Common myeloid progenitor, CD34-positive (primary cell): ENCODE measurements at places on chromosomes 2 and 18.
A peak's percentile ranks its signal among the peaks of the same experiment; 100 is the strongest.

- no peak for DNase-seq
These were observed 146.6 kb downstream of the ERBB4 start for GRCh38 chr2:212392043-212392442.

DNA sequence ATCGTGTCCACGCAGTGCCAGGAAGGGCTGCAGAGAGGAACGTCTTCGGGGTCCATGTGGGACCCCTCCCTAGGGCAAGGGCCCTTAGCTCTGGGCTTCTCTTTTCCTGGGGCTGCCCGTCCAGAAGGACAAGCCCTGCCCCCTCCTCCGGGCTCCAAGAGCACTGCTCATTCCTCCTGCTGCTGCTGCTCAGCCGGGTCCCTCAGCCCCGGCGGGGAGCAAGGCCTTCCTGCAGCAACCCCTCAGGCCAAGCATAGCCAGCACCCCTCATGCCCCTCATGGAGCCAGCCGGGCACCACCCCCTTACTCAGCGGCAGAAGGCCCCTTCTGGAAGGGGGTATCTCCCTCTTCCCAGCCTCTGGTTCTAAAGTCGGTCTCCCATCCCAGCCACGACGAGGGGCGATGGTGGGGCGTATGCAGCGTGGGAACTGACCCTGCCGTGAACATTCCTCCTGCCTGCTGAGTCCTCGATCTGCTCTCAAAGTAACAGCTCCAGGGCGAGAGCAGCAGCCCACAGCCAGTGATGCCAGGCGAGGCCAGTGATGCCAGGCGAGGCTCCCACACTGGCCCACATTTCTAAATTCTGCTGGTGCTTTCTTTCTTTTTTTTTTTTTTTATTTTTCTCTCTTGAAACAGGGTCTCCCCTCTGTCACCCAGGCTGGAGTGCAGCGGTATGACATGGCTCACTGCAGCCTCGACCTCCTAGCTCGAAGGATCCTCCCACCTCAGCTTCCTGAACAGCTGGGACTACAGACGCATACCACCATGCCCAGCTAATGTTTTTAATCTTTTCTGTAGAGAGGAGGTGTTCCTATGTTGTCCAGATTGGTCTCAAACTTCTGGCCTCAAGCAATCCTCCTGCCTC lies 99.7 kb downstream of the HDAC4 start:
- DNase-seq: no peak

GRCh38 chr2:96527286-96528005 lies 9.1 kb upstream of the ARID5A start:
- peak; percentile 86 for DNase-seq

DNA sequence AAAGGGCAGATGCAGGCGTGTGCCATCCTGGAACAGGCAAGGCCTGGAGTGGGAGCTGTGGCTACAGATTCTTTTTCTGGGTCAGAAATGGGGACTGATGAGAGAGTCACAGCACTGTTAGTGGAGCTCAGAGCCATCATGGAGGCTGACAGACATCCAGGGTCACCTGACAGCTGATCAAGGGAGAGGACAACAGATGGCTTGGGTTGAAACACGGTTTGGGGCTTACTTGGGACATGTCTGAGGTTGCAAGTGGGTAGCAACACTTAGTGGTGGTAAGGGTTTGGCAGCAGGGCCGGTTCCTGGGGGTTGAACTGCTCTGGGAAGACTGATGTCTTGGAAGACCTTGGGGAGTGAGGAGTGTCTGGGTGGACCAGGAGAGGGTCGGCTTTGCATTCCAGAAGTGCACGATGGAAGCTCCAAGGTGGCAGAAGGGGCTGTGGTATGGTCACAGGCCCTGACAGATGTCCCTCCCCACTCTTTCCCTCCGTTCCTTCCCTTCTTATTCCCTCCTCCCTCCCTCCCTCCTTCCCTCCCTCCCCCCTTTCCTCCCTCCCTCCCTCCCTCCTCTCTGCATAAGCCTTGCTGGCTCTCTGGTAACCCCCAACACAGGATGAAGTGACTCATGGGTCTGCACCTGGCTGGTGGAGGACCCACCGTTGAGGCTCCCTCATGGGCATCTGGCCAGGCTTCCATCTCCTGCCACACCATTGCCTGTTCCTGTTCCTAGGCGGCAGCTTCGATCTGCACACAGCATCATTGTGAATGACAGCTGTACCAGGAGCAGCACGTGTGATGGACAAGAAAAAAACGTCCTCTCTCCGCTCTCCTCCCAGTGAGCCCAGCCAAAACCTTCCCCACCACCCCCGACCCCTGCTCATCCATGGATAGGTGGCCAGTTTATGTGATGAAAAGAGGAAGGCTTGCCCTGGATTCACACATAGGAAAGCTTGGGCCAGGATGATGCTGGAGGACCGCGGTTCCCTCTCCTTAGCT lies 63.8 kb upstream of the RPL31 start:
- DNase-seq: no peak

- no peak for DNase-seq
These were observed 120.0 kb upstream of the EPC2 start for GRCh38 chr2:148524519-148524919.

GRCh38 chr18:79365701-79366100 lies 30.0 kb upstream of the NFATC1 start:
- no peak for DNase-seq

GRCh38 chr2:76985387-76986136 lies 536.6 kb downstream of the LRRTM4 start:
- no peak for DNase-seq

- DNase-seq: no peak
These were observed 128.6 kb downstream of the ZNF532 start for GRCh38 chr18:58993260-58993659.

DNA sequence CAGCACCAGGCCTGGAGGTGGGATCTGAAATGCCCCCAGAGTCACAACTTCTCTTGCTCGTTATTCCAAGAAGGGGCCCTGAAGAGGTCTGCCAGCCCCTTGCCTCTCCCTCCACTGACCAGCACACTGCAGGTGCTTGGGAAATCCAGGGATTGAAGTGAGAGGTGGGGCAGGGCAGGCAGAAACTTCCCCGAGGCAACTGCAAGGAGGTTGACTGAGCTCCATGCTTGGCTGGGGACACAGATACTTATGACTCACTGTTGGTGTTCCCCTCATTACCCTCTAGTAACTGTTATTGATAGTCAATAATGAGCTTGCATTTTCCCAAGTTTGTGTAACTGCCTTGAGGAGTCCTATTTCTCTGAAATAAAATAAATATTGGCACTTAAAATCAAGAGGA lies 47.5 kb downstream of the MARCO start:
- DNase-seq: no peak

GRCh38 chr2:183564726-183565125 lies 440.5 kb downstream of the NUP35 start:
- no peak for DNase-seq

- DNase-seq: no peak
These were observed 174.8 kb downstream of the HDAC4 start for GRCh38 chr2:239225871-239226561.

GRCh38 chr2:219254590-219255201 lies 978 bp upstream of the TUBA4A start:
- peak; percentile 80 for DNase-seq

- DNase-seq: no peak
These were observed 194.4 kb upstream of the SPRED2 start for GRCh38 chr2:65626831-65627230.

DNA sequence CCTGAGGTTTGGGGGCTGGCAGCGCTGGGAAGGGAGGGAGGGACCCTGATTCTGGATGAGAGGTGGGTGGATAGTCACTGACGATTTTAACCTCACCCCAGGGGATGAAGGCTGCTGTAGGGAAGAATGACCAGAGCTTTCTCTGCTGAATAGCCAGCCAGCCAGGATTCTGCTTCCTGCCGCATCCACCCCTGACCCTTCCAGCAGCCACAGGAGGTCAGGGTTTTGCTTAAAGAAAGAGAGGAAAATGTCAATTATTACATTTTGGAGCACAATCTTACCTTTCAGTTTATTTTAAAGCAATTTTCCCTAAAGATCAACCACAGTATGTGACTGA lies 217.7 kb downstream of the GBX2 start:
- DNase-seq: no peak

GRCh38 chr2:218734190-218734975 lies 23.7 kb downstream of the TTLL4 start:
- DNase-seq: no peak

- peak; percentile 78 for DNase-seq
These were observed at the start of gene SCRN3 for GRCh38 chr2:174395284-174395968. Gene SCRN3, plus strand, starts transcription at chr2:174395730. Its CDS starts 2,554 bp downstream, at chr2:174398284.

- peak; percentile 4 for DNase-seq
These were observed 594 bp downstream of the FAM161A start for GRCh38 chr2:61853086-61853846.

DNA sequence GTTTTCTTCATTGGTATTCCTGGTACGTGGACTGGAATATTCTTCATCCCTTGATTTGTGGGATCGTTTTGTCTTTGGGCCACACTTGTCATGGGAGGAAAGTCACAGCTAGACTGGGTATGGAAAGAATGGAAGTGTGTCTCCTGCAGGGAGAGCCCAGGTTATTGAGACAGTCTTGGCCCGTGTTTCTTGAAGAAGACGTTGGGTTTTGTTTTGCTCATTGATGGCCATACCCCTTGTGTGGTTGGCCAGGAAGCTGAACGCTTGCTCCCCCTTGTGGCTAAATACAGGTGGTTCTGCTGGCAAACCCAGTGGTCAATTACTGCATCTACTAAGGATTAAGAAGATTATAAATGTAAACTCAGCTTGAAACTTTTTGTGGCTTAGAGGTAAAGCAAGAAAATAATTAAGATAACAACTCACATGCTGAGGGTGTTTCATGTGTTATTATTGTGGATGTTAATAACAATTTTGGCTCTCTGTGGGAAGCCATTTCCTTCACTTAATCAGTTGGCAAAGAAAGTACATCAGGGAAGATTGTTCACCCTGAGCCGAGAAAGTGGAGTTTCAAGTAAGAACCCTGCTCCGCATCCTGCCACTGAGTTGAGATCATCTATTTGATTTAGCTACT lies 91.8 kb downstream of the NEDD4L start:
- DNase-seq: peak; percentile 87

DNA sequence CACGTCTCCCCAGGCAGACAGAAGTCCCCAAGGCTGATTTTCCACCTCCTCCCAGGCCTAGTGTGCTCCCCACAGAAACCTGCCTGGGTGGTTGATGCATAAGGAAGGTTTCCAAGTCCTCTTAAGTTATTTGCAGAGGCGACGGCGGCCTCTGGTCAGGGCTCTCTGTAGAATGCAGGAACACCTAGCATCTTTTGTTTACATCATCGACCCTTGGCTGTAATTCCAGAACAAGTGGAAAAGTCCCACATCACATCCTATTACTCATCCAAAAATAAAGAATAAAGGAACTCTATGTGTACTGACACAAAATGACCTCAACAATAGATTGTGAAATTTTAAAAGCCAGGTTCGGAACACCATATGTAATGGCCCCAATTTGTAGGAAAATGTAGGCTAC lies 211.1 kb downstream of the ALPK2 start:
- DNase-seq: no peak

GRCh38 chr2:176729706-176730569 lies 460.7 kb downstream of the MTX2 start:
- DNase-seq: no peak

DNA sequence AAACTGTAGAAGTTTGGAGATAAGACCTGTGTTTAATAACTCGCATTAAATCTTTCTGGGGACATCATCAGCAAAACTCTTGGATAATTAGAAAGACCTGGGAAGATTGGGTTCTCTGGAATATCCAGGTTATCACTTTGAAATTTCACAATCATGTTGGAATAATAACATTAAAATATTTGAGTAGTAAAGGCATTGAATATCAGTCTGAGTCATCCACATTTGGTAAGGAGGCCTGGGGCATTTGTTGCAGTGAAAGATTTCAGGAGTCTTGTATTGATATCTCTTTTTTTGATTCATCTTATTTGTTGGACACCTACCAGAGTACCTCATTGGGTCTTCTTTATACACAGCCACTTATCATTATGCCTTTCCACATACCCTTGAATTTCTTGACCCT lies 95.9 kb downstream of the EPB41L5 start:
- no peak for DNase-seq

DNA sequence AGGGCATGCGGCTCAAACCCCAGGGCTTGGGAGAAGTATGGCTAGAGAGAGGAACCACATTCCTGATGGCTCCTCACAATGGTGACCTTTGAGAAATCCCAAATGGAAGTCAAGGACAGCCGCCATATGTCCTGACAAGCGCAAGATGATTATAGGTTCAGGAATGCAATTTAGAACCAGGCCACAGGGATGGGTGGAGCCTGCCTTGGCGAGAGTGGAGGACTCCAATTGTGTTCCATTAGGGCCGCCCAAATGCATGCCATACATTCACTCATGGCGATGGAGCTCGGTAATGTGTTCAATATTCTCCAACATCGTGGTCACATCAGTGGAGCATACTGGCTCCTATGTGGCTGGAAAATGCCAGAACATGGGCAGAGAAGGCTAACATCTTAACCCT lies 662.9 kb upstream of the ID2 start:
- no peak for DNase-seq

DNA sequence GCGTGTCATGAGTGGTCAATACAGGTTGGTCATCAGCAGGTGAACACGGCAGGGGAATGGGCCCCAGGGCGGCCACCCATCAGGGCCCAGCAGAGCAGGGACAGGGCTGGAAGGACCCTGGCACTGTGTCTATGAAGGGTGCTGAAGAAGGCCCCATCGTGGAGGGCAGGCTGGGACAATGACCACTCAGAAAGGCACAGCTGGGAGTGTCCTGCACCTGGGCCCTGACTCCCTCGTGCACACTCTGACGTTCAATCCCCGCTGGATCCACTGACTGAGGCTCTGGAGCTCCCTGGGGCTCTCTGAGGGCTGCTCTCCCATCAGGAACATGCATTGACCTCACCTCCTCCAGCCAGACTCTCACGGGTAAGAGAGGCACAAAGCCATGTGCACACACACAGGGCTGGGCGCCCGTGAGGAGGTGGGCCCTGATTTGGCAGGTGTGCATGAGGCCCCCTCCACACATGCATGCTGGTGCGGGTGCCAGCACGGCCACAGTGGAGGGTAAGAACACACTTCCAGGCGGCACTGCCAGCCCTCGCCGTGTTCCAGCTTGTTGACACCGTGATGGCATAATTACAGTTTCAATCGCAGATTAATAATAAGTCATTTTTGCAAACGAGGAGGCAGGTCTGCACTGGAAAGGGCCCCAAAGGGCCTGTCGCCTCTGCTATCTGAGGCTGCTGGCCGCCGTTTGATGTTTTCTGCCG lies 58.5 kb downstream of the SMAD7 start:
- DNase-seq: no peak

GRCh38 chr2:12008425-12009061 lies 262.1 kb downstream of the LPIN1 start:
- peak; percentile 94 for DNase-seq
